ENCODE measurements at places on chromosomes 2 and 18. TPM values are rescaled to one million over a fixed set of nuclear protein-coding genes. Genes with fewer than 3 reads are reported as not detected.

- DNase-seq: no peak
Observed at GRCh38 chr2:157394928-157395327, 49.0 kb downstream of the CYTIP start.

DNA sequence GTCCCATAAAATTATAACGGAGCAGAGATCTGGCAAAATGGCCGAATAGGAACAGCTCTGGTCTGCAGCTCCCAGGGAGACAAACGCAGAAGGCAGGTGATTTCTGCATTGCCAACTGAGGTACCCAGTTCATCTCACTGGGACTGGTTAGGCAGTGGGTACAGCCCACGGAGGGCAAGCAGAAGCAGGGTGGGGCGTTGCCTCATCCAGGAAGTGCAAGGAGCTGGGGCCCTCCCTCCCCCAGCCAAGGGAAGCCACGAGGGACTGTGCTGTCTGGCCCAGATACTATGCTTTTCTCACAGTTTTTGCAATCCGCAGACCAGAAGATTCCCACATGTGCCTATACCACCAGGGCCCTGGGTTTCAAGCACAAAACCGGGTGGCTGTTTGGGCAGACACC lies 22.8 kb downstream of the ICA1L start:
- DNase-seq: no peak

The EMILIN2 gene
- 21.3 TPM for total RNA-seq

- DNase-seq: peak; percentile 33
Observed at GRCh38 chr2:203394519-203395227, 66.5 kb downstream of the ABI2 start.

The TMEM169 gene
- 1.0 TPM for total RNA-seq

The KCNIP3 gene
- total RNA-seq: 1.5 TPM

DNA sequence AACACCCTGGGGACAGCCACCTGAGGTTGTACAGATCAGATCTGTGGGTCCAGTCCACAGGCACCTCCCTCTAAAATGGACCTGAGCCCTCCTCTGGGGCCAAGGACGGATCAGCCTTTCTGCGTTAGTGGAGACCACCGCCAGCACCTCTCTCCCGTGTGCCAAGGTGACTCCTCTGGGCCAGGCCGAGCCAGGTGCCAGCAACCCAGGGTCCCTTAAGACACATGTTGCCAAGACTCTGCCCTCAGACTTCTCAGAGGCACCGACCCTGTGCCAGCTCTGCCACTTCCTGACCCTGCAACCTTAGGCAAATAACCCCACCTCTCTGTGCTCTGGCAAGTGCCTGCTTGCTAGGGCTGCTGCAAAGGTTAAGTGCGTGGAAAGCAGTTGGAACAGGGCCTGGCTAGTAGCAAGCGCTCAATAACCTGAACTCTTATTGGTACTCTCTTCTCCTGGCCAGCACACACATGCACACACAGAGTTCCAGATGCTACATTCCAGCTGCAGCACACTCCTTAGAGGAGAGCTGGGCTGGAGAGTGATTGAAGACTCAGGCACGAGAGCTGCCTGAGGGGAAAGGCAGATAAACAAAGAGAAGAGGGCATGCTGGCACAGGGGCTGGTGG lies 105.6 kb downstream of the TNS1 start:
- no peak for DNase-seq

The TWIST2 gene
- 0.33 TPM for total RNA-seq

- DNase-seq: no peak
Observed at GRCh38 chr18:56327191-56327885, 311.1 kb downstream of the TXNL1 start.

DNA sequence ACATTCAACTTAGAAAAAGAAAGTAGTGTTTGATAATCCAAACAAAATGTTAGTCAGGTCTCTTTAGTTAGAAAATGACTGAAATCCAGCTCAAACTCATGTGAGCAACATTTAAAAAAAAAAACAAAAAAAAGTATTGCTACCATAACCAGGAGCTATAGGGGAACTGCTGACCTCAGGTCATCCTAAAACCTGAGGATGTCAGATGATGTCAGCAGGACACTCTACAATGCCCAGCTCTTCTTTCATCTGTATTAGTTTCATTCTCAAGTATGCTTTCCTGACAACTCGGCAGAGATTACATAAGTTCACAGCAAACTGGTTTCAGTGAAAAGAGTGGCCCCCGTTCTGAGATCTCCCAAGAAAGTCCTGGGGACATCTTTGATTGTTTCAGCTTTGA lies 4.2 kb upstream of the ESCO1 start:
- no peak for DNase-seq

- DNase-seq: no peak
Observed at GRCh38 chr2:146661473-146662096, 1183.2 kb upstream of the ACVR2A start.

GRCh38 chr2:215796140-215796855 lies 217.1 kb downstream of the MREG start:
- DNase-seq: no peak

DNA sequence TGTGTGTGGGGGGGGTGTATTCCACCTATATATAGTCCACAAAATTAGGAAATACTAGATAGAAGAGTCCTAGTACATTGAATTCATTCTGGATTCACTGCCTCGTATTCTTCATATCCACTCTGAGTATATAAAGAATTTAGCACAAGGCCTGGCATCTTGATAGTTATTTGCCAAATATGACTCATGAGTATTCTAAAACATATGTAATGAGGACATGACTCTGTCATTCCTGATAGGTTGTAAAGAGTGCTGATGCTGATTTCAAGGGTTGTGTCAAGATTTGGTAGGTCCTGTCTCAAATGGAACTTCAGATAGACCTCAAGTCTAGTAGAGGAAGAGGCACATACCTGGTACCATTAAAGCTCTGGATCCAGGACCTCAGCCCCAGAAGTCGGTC lies 173.4 kb upstream of the BOD1L2 start:
- DNase-seq: no peak

DNA sequence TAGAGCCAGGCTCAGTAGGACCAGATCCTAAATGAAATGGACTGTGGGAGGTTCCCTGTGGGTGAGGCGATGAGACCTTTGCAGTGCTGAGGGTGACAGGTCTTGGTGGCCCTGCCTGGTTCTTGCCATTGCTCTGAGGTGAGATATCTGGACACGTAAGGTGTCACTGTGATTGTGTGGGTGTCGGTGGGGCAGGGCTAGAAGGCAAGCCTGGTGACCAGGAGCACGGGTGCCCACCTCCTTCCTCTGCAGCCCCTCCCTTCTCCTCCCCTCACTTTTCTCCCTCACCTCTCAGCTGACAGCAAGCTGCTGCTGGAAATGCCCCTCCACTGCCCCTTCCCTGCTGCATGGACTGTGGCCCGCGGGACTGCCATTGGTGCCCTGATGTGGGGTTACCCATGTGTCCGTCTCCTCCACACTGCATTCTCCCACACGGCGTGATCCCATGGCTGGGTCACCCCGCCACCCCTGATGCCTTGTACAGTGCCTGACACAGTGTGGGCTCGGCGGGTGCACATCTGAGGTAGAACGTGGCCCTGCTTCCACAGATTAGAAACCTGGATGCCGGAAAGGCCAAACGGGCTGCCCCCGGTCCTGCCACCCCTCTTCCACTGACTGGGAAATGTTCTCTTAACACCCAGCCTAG lies 55.6 kb upstream of the FOSL2 start:
- DNase-seq: no peak

The GKN2 gene
- not detected for total RNA-seq

GRCh38 chr18:13377496-13377895 lies 158.9 kb downstream of the LDLRAD4 start:
- no peak for DNase-seq

GRCh38 chr2:88590998-88591613 lies 36.2 kb downstream of the EIF2AK3 start:
- peak; percentile 40 for DNase-seq

- DNase-seq: no peak
Observed at GRCh38 chr2:129490641-129491040, 488.8 kb upstream of the RAB6C start.

DNA sequence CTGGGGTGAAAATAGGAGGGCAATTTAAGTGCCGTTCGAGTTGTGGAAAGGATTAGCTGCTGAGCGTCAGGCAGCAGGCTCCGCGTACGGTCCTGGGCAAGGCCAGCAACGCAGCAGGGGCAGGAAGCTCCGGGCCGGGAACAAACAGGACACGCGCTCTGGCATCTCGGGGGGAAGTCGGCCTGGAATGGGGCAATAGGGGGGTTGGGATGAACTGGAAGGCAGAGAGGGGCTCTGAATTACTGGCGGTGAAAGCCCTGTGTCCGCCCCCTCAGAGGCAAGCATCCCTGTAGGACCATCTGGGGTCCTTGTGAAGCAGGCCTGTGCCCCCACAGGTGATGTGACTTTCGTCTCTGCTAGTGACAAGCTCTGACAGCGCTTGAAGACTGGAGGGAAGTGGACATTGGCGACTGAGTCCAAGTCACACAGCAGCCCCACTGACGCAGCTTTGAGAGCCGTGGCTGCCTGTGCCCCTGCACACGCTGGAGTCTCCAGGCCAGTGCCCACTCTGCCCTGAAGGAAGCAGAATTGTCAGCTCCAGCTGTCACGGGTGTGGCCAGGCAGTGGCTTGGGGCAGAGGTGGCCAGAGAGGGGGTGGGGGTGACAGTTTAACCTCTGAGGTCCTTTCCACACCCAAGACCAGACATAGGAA lies 22.3 kb downstream of the GPR35 start:
- DNase-seq: peak; percentile 9

DNA sequence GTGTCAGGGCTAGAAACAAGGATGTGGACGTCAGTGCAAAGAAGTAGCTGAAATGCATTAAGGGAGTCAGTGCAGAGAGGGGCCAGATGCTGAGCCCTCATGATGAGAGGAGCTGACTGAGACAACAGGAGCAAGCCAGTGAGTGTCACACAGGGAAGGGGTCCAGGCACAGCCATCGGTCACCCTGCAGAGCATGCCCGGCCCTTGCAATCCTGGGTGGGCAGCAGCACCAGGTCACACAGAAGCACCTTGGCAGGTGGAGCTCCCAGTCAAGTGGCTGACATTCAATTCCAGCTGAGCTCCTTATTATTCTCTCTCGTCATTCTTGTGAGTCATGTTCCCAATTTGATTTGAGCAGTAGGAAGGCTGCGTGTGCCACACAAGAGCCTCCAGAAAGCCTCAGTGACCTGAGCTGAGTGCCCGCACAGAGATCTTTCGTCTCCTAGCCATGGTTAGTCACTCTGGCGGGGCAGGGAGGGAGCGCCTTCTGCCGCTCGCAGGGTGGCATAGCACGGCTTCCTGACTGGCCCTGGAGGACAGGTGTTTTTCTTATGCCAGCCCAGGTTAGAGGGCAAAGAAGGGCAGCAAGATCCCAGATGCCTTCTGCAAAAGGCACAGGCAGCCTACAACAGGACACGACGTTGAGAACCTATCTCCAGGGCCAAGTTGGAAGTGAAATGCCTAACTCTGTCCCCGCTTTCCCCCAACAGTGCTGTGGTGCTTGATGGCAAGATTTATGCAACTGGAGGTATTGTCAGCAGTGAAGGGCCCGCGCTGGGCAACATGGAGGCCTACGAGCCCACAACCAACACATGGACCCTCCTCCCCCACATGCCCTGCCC lies 220.9 kb downstream of the ATAD2B start:
- DNase-seq: peak; percentile 36

DNA sequence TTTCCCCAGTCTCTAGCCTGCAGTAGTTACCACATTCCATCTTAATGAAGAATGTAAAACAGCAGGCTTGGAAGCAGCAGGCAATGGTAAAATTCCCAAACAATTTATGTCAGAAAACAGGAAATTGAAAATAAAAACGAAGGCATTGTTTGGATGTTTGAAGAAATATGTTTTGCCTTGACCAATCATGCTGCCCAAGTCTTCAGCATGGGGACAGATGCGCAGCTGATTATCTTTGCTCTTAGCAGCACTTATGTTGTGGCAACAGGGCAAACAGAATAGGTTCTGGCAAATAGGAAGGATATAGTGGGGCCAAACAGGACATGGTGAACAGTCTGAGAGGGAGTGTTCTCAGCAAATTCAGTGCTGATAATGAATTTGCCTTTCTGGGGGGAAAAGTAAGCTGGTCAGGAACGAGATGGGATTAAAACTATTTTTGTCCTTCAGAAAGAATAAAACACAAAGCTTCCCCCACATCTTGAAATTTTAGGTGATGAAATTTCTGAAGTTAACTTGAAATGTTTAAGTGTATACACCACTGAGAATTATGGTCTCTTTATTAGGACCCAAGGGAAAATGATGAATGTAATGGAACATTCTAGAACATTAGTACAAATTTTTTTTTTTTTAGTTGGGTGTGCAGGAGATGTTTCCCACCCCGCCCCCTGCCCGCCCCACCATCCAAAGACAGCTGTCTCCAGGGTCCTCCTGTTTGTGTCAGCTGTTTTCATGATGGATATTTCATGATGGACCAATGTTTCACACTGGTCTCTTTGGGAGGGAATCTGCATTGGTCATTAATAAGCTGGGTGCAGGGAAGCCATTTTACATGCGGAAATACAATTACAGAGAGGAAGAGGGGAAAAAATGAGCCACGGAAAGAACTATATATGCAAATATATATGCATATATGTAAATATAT lies 239.5 kb upstream of the REV1 start:
- DNase-seq: no peak

The FLACC1 gene
- total RNA-seq: 0.42 TPM

- DNase-seq: no peak
Observed at GRCh38 chr2:5749347-5749746, 57.2 kb downstream of the SOX11 start.

DNA sequence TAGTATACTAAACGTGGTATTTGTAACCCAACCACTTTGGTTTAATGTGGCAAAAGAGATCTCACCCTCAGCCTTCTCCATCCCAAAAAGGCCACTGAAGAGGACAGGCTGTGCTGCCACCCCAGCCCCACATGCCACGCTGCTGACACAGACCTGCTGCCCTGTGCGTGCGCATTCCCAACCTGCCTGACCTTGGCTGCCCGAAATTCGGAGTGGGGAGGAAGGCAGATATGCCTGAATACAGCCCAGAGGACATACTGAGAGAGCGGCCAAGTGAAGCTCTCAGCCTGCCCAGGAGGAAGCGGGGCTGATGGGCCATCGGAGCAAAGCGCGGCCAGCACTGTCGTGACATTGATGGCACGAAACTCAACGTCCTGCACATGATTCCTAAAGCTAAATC lies 70.0 kb downstream of the HDAC4 start:
- no peak for DNase-seq

The ASXL2 gene
- total RNA-seq: 32.7 TPM

The HAAO gene
- total RNA-seq: 5.3 TPM

The MCEE gene
- total RNA-seq: 12.5 TPM

GRCh38 chr2:240325016-240326007 lies 110.2 kb upstream of the GPC1 start:
- DNase-seq: no peak

All from H9 (cell line).